ENCODE measurements at places on chromosomes 5 and 9.

DNA sequence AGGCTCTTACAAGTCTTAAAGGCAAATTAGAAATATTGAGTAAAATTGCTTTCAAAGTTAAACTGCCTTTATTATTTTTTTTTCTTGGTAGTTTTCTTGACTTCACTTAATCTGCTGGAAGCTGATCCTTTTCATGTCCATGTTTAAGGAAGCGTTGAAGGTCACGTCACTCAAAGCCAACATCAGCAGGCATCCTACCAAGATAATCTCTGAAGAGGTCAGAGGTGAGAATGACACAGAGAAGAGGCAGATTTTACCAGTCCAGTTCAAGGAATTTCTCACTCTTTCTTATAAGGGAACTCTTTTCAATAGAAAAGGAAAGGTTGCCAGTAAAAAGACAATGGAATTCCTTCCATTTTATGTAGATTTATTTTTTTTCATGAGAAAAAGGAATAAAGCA, 259.8 kb downstream of the ANXA1 start:
- no peak for DNase-seq

- DNase-seq: no peak
Measured at GRCh38 chr5:167920589-167920988, 370.9 kb upstream of the WWC1 start.

GRCh38 chr5:68041293-68041692, 174.3 kb upstream of the PIK3R1 start:
- DNase-seq: no peak

GRCh38 chr9:35933550-35934067, 24.3 kb downstream of the SPAAR start:
- DNase-seq: no peak

- no peak for DNase-seq
Measured at GRCh38 chr9:68851657-68852056, 146.6 kb downstream of the PIP5K1B start.

- DNase-seq: no peak
Measured at GRCh38 chr5:116046823-116047222, 14.6 kb downstream of the ARL14EPL start.

- no peak for DNase-seq
Measured at GRCh38 chr5:60611099-60611740, 88.7 kb downstream of the DEPDC1B start.

- DNase-seq: no peak
Measured at GRCh38 chr5:123119334-123119986, 30.4 kb downstream of the PRDM6 start.

- no peak for DNase-seq
Measured at GRCh38 chr5:132799392-132799791, 13.7 kb upstream of the SOWAHA start.

DNA sequence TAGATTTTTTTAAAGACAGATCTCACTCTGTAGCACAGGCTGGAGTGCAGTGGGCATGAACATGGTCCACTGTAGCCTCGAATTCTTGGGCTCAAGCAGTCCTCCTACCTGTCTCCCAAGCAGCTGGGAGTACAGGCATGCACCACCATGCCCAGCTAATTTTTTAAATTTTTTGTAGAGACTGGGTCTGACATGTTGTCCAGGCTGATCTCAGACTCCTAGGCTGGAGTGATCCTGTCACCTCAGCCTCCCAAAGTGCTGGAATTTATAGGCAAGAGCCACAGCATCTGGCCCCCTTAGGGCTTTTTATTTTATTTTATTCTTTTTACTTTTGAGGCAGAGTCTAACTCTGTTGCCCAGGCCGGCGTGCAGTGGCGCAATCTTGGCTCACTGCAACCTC, 56.4 kb downstream of the NSD1 start:
- DNase-seq: no peak

DNA sequence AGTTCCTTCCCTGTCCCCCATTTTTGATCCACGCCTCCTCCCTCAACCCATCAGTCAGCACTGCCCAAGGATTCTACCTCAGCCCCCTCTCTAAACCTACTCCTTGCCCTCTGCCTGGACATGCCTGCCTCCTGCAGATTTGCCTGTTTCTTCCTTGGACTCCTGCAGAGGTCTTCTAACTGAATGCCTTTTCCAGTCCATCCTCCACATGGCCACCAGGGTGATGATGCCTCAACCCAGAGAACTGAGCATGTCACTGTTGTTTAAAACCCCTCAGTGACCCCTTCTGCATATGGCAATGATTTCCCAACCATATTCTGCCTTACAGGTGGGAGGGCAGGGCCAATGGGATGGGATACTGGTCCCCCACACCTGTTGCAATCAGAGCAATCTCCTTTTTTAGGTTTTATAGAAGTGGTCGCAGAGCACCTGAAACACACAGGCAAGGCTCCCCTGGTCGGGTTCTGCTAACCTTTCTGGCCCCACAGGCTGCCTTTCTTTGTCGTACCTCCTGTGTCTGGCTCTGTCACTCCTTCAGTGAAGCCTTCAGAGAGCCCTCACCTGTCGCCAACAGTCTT, 9.3 kb downstream of the PHYKPL start:
- no peak for DNase-seq

- no peak for DNase-seq
Measured at GRCh38 chr9:16710888-16711287, 159.6 kb downstream of the BNC2 start.
